ENCODE measurements at places on chromosomes 1 and 21. TPM values are rescaled to one million over a fixed set of nuclear protein-coding genes. Genes with fewer than 3 reads are reported as not detected.

Gene ZNF593OS
- total RNA-seq: not detected

Gene RGS7
- not detected for total RNA-seq

Gene CFHR5
- total RNA-seq: not detected

Gene ARHGEF10L
- 15.2 TPM for total RNA-seq

Gene FMN2
- total RNA-seq: 0.21 TPM

Gene TMEM52
- total RNA-seq: 8.5 TPM

Gene DIRAS3
- not detected for total RNA-seq

Gene ASCL5
- total RNA-seq: 0.21 TPM

Gene S100A3
- 7.0 TPM for total RNA-seq

Gene KRTAP12-2
- total RNA-seq: not detected

Gene S100A8
- total RNA-seq: 185 TPM

Gene IL20
- not detected for total RNA-seq

Gene PIK3R3
- 2.4 TPM for total RNA-seq

Gene LPAR3
- 156 TPM for total RNA-seq

Gene NBPF20
- 1.2 TPM for total RNA-seq

Gene WDR26
- total RNA-seq: 39.3 TPM

Gene VANGL2
- 6.6 TPM for total RNA-seq

Gene S100A4
- total RNA-seq: 55.4 TPM

All from tracheal epithelial cell (primary cell).